ENCODE measurements at places on chromosomes 7 and 10.

DNA sequence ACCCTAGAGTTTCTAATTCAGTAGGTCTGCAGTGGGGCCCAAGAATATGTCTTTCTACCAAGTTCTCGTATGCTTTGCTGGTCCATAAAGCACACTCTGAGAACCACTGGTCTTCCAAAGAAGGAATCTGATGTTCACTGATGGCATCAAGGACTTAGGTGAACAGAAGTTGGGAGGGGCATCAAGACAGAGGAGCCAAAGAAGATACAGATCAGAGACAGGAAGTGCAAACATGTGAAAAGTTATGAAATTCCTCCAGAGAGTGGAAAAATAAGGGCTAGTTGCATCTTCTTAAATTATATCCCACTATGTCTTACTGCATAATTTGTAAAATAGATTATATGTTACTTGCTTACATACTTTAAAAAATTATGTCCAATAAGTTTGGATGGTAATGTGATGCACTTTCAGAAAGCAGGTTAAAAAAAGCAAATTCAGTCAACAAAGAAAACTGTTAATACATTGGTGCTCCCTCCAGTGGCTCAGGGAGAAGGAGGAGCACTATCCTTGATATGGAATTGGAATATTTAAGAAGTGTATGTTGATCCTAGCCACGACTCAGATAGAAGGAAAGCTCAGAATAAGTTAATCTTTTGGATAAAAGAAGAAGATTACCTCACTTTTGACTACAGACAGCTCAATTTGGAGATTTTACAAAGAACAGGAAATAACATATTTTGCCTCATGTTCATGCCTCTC, 35.8 kb downstream of the CREB3L2 start:
- DNase-seq: no peak

DNA sequence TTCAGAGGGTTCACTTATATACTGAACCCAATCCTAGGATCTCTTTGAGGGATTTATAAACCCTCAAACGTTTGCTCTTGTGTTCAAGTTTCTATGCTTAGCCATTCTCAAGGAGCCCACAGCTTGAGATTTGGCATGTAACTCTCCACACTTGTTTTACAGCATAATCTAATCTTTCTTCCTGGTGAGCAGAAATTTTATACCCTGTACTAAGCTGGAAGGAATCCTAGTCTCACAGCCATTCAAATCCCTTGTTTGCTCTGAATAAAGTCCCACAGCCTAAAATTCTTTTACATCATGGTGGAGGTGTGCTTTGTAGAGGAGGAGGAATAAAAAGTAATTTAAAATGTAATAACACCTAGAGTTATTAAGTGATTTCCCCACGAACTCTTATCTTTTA, 5.3 kb upstream of the AGR2 start:
- DNase-seq: no peak

DNA sequence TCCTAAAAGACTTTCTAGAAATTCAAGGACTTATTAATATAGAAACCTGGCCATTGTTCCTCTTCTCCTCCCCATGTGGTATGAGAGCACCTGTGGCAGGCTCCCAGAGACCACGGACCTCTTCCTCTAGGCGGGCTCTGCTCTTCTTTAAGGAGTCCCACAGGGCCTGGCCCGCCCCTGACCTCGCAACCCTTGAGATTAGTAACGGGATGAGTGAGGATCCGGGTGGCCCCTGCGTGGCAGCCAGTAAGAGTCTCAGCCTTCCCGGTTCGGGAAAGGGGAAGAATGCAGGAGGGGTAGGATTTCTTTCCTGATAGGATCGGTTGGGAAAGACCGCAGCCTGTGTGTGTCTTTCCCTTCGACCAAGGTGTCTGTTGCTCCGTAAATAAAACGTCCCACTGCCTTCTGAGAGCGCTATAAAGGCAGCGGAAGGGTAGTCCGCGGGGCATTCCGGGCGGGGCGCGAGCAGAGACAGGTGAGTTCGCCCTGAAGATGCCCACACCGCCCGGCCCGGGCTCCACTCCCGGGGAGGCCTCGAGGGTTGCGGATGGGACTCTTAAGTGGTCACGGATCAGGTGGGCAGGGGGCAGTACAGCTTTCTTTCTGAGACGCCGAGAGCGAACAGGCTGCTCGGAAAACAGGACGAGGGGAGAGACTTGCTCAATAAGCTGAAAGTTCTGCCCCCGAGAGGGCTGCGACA, at the start of gene SLC26A4:
TSS of gene SLC26A4 (plus strand) at position 448 of the 700 bp plus-strand sequence. CDS start 814 bp downstream, outside the sequence.
- no peak for DNase-seq

- DNase-seq: no peak
Observed at GRCh38 chr10:86178401-86179152, 188.0 kb downstream of the GRID1 start.

DNA sequence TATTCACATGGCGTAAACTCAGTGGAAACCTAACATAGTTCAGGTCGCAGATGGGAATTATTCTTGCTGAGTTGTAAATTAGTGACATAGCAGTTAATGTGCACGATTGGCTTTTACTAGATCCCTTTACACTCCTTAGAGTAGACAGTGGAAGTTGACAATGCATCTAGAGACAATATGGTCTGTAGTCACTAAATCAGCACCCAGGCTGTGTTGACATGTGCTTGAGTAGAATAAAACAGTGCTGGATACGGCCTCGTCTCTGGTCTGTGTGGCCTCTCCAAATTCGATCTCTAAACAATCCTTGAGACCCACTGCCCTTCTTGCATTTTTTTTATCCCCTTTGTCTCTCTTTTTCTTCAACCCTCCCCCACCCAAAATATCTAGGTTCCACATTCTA, 615.7 kb downstream of the SORCS1 start:
- DNase-seq: no peak

- no peak for DNase-seq
Observed at GRCh38 chr7:157017603-157018327, 7.3 kb upstream of the MNX1 start.

GRCh38 chr10:71308985-71309384, 10.1 kb upstream of the SLC29A3 start:
- DNase-seq: no peak

DNA sequence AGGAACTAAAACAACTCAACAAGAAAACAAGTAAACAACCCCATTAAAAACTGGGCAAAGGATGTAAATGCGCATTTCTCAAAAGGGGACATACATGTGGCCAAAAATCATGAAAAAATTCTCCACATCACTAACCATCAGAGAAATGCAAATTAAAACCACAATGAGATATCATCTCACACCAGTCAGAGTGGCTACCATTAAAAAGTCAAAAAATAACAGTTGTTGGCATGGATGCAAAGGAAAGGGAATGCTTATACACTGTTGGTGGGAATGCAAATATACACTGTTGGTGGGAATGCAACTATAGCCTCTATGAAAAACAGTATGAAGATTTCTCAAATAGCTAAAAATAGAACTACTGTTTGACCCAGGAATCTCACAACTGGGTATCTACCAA, 60.0 kb upstream of the LANCL2 start:
- no peak for DNase-seq

GRCh38 chr10:73432646-73433537, 469 bp downstream of the MSS51 start:
- DNase-seq: no peak

GRCh38 chr10:130470973-130471372, 334.8 kb downstream of the GLRX3 start:
- no peak for DNase-seq

GRCh38 chr7:66634816-66635215, 6.1 kb downstream of the KCTD7 start:
- DNase-seq: no peak

- no peak for DNase-seq
Observed at GRCh38 chr7:141477865-141478264, 73.3 kb upstream of the AGK start.

GRCh38 chr10:72692994-72693781, 1.2 kb downstream of the MCU start:
- DNase-seq: no peak

- no peak for DNase-seq
Observed at GRCh38 chr7:1700086-1700485, 30.0 kb downstream of the ELFN1 start.

- DNase-seq: no peak
Observed at GRCh38 chr7:2483494-2483893, 7.3 kb upstream of the GRIFIN start.

DNA sequence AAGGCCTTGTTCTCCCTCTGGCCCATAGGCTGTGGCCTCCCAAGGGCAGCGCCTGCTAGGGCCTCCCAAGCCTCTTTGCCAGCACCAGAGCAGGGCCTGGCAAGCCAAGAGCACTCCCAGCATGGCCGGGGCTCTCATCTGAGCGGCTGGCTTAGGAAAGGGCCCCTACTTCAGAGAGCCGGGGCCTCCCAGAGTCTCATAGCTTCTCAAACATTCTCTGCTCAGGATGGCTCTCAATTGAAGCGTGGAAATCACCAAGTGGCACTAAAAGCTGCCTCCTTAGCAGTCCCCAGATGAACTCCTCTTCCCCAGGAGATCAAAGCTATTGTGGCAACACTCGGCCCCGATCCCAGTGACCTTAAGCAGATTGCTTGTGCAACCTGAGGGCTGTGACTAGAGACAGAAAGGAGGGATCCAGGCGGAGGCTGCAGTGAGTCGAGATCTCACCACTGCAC, 69.4 kb downstream of the FAM53B start:
- no peak for DNase-seq

DNA sequence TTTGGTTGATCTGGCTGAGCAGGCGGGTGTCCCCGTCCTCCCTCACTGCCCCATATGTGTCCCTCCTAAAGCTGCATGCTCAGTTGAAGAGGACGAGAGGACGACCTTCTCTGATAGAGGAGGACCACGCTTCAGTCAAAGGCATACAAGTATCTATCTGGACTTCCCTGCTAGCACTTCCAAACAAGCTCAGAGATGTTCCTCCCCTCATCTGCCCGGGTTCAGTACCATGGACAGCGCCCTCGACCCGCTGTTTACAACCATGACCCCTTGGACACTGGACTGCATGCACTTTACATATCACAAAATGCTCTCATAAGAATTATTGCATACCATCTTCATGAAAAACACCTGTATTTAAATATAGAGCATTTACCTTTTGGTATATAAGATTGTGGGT, 26.9 kb upstream of the TRIM56 start:
- DNase-seq: peak; percentile 25

GRCh38 chr10:116665541-116666125, 44.9 kb downstream of the PNLIPRP2 start:
- no peak for DNase-seq

DNA sequence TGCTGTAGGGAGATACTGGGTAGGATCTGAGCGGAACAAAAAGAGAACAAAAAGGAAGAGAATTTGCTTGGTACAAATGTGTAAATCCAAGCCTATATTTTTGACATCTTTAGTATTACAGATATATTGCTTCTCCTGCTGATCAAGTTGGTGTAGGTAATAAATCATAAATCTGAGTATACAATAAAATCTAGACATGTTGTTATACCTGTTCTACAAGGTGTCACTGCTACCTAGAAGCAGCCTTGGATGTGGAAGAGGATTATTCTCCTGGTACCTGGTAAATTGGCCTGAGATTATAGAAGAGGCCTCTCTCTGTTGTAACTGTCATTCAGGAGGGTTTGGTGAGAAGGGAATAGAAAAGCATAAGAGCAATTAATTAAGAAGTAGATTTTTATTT, 89.9 kb upstream of the LSM8 start:
- DNase-seq: no peak

GRCh38 chr10:60542657-60543056, 153.0 kb upstream of the ANK3 start:
- DNase-seq: no peak

- DNase-seq: no peak
Observed at GRCh38 chr10:122532601-122533296, 27.8 kb upstream of the DMBT1 start.

DNA sequence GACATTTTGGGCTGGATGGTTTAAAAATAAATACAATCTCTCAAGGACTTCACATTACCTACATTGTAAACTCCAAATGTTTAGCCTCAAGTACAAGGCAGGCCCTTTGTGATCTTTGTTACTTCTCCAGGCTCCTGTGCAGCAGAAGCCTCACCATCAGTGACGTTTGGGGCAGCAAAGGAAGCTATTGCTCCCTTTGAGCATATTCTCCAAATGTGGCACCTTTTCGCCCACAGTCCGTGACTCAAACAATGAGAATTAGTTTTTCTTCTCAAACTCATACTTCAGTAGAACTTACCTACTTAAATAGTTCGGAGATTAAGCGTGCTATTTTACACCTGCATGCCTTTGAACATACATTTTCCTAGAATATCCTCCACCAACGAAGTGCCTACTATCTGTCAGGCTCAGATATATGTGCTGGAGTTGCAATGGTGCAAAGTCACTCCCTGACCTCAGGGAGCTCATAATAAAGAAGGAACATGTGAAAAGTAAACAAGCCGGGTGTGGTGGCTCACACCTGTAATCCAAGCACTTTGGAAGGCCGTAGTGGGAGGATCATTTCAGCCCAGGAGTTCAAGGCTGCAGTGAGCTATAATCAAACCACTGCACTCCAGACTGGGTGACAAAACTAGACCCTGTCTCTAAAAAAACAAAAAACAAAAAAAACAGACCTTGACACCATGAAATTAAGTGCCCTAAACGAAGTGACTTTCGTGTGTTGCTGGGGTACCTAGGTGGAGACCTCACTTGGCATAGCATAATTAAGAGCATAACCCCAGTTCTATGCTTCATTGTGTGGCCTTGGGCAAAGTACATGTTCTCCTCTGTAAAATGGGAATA, 1.2 kb upstream of the ABCF2 start:
- DNase-seq: no peak

All from stimulated activated CD8-positive, alpha-beta memory T cell treated with anti-CD3 and anti-CD28 coated beads, Interleukin-7, amount 100 ng/mL, for 24 hours (primary cell).